Mesothelial cell of epicardium (in vitro differentiated cells): ENCODE measurements at places on chromosomes 13 and 19. TPM values are rescaled to one million over a fixed set of nuclear protein-coding genes. Genes with fewer than 3 reads are reported as not detected.

The ZNF506 gene
- 17.6 to 21.3 TPM (median 19.9 TPM) in 3 replicates for total RNA-seq

The NPHS1 gene
- 0.23 to 0.72 TPM (median 0.51 TPM) in 3 replicates for total RNA-seq

The TYROBP gene
- total RNA-seq = not detected in 3 replicates

The ZNF850 gene
- 11.1 to 14.5 TPM (median 12.6 TPM) in 3 replicates for total RNA-seq

The PABPC3 gene
- 0.27 to 0.38 TPM (median 0.29 TPM) in 3 replicates for total RNA-seq

The THSD1 gene
- total RNA-seq = 1.3 to 1.6 TPM (median 1.5 TPM) in 3 replicates

The KLK3 gene
- not detected in 3 replicates for total RNA-seq

The CGB2 gene
- total RNA-seq = 0.71 to 4.7 TPM (median 1.2 TPM) in 3 replicates

The SIGLEC12 gene
- total RNA-seq = not detected in 3 replicates

The AMER2 gene
- total RNA-seq = 0.57 to 0.60 TPM (median 0.60 TPM) in 3 replicates

The KMT5C gene
- 51.3 to 54.0 TPM (median 51.9 TPM) in 3 replicates for total RNA-seq

The SRRM5 gene
- total RNA-seq = 0.36 to 0.63 TPM (median 0.58 TPM) in 3 replicates

The ERICH4 gene
- total RNA-seq = not detected in 3 replicates

The RUBCNL gene
- total RNA-seq = 2.4 to 3.2 TPM (median 2.8 TPM) in 3 replicates

The TEX29 gene
- 0.41 to 0.51 TPM (median 0.45 TPM) in 3 replicates for total RNA-seq

The KRTDAP gene
- total RNA-seq = 1.9 to 3.3 TPM (median 2.5 TPM) in 3 replicates

The ZGLP1 gene
- total RNA-seq = 12.8 to 14.9 TPM (median 13.5 TPM) in 3 replicates

The GNG14 gene
- not detected in 3 replicates for total RNA-seq

The ALKBH7 gene
- 83.7 to 92.9 TPM (median 87.7 TPM) in 3 replicates for total RNA-seq

The F10 gene
- 12.1 to 15.1 TPM (median 12.3 TPM) in 3 replicates for total RNA-seq

The TEX26 gene
- not detected in 3 replicates for total RNA-seq

The COL4A1 gene
- 341 to 362 TPM (median 347 TPM) in 3 replicates for total RNA-seq

The CCDC159 gene
- 29.6 to 34.9 TPM (median 34.2 TPM) in 3 replicates for total RNA-seq

The CCDC169 gene
- 3.7 to 5.3 TPM (median 4.7 TPM) in 3 replicates for total RNA-seq

The CGB7 gene
- 23.1 to 26.5 TPM (median 25.5 TPM) in 3 replicates for total RNA-seq

The IL12RB1 gene
- total RNA-seq = not detected in 3 replicates

The ADAT3 gene
- total RNA-seq = 14.2 to 17.2 TPM (median 15.5 TPM) in 3 replicates

The SAMD1 gene
- total RNA-seq = 67.8 to 74.2 TPM (median 74.0 TPM) in 3 replicates

The MEIS3 gene
- total RNA-seq = 268 to 277 TPM (median 273 TPM) in 3 replicates

The EHD2 gene
- total RNA-seq = 38.7 to 39.2 TPM (median 38.8 TPM) in 3 replicates

The RNF113B gene
- total RNA-seq = not detected in 3 replicates

The NMRK2 gene
- total RNA-seq = not detected in 3 replicates

The VSTM1 gene
- total RNA-seq = not detected in 3 replicates

The POSTN gene
- total RNA-seq = 445 to 474 TPM (median 451 TPM) in 3 replicates

The TLE6 gene
- total RNA-seq = 4.3 to 7.6 TPM (median 6.9 TPM) in 3 replicates

The PSG1 gene
- total RNA-seq = not detected in 3 replicates

The ZFP82 gene
- total RNA-seq = 14.9 to 15.6 TPM (median 15.5 TPM) in 3 replicates

The KLK2 gene
- total RNA-seq = not detected in 3 replicates

The SIAH3 gene
- total RNA-seq = 0.42 to 0.57 TPM (median 0.51 TPM) in 3 replicates

The CD37 gene
- total RNA-seq = not detected in 3 replicates

The POU4F1 gene
- total RNA-seq = not detected in 3 replicates

The TMEM145 gene
- 0.25 to 0.92 TPM (median 0.42 TPM) in 3 replicates for total RNA-seq

The HRC gene
- total RNA-seq = 13.6 to 17.6 TPM (median 14.7 TPM) in 3 replicates

The ALG5 gene
- 27.1 to 30.7 TPM (median 27.2 TPM) in 3 replicates for total RNA-seq

The GPC6 gene
- 106 to 112 TPM (median 110 TPM) in 3 replicates for total RNA-seq
